ENCODE measurements at places on chromosomes 3 and 15.

- no peak for DNase-seq
Observed at GRCh38 chr3:62109534-62109933, 263.8 kb downstream of the FEZF2 start.

DNA sequence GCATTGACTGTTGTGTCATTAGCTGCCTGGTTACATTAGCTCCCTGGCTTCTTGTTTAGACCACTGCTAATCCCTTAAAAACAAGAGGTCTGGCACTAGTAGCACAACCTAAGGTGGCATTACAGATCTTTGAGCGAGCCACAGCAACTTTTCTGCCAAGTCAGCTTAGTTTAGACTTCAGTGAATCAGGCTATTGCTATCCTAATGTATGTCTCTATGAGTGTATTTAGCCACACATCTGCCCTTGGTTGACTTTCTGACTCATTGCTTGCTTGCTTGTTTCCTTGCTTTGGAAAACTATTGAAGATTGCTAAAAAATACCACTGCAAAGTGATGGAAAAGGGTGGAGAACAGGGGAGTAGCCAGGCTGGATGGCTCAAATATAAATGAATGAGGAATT lies 50.2 kb downstream of the CHP1 start:
- DNase-seq: no peak

- no peak for DNase-seq
Observed at GRCh38 chr3:187287256-187287655, 4.3 kb downstream of the MASP1 start.

- no peak for DNase-seq
Observed at GRCh38 chr3:98710067-98710659, 53.0 kb upstream of the ST3GAL6 start.

DNA sequence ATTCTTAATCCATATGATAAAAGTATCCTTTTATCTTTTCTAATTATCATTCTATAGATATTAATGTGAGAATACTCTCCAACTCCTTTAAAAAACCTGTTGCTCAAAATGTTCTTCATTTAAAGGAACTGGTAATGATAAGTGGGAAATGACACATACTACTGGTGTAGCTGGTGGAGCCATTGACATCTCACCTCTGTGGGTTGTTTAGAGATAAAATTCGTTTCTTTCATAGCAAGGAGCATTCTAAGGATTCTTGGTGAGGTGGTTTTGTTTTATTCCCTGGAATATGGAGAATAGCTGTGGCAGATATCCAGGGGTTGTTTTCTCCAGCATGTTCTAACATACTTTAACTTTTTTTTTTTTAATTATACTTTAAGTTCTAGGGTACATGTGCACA lies 299.8 kb upstream of the THBS1 start:
- DNase-seq: no peak

- DNase-seq: no peak
Observed at GRCh38 chr3:73418681-73419080, 206.1 kb downstream of the PDZRN3 start.

DNA sequence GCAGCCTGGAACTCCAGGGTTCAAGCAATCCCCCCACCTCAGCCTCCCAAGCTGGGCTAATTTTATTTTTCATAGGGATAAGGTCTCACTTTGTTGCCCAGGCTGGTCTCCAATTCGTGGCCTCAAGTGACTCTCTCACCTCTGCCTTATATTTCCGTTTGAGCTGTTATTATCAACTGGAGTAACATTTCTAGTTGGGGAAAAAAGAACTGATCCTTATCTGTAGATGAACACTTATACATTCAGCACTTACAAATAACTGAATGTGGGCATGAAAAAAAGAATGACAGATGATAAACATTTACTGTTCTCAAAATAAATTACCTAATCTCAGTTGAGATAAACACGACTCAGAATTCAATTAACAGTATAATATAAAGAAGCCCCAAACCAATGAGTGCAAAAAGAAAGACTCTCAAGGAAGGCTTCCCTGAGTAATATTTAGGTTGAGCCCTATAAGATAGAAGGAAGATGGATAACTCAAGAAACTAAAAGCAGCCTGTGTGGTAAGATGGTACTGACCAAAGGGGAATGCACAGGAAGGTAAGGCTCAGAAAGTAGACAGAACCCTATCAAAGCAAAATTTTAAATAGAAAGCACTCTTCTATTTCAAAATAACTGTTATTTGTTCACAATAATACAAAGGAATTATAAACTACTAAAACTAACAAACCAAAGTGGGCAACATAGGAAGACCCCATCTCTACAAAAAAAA lies 11.8 kb downstream of the UBE3A start:
- no peak for DNase-seq

- DNase-seq: no peak
Observed at GRCh38 chr3:27081992-27082607, 287.1 kb downstream of the NEK10 start.

GRCh38 chr15:27028858-27029477 lies 58.0 kb downstream of the GABRG3 start:
- DNase-seq: no peak

GRCh38 chr3:67655364-67656121 lies 1.1 kb upstream of the SUCLG2 start:
- no peak for DNase-seq

GRCh38 chr3:102183186-102183585 lies 251.6 kb upstream of the ZPLD1 start:
- no peak for DNase-seq

- no peak for DNase-seq
Observed at GRCh38 chr15:33506781-33507296, 196.1 kb downstream of the RYR3 start.

- no peak for DNase-seq
Observed at GRCh38 chr3:155448531-155448930, 155.0 kb upstream of the STRIT1 start.

DNA sequence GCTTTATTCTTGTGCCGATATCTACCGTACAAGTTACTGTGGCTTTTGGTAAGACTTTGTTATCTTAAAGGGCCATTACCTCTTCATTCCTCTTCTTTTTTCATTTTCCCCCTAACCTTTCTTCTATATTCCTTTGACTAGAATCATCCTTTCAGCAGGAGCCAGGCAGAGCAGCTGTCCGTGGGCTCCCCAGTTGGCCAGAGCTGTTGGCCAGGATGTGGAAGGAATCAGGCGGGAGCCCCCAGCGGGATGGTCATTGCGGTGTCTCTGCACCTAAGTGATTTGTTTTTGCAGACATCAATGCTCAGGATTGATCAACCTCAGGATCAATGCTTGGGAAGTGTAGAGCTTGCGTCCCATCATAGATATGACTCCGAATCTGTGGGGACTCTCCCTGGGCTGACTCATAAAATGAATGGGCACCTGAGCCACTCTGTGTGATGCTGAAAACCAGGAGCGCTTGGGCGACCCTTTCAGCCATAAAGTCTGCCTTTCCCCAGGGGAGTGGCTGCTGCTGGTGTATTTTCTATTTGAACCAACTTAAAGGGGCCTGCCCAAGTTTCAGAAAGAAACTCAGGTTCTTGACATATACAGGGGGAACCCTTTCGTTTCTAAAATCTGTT lies 21.7 kb downstream of the APBA2 start:
- no peak for DNase-seq

DNA sequence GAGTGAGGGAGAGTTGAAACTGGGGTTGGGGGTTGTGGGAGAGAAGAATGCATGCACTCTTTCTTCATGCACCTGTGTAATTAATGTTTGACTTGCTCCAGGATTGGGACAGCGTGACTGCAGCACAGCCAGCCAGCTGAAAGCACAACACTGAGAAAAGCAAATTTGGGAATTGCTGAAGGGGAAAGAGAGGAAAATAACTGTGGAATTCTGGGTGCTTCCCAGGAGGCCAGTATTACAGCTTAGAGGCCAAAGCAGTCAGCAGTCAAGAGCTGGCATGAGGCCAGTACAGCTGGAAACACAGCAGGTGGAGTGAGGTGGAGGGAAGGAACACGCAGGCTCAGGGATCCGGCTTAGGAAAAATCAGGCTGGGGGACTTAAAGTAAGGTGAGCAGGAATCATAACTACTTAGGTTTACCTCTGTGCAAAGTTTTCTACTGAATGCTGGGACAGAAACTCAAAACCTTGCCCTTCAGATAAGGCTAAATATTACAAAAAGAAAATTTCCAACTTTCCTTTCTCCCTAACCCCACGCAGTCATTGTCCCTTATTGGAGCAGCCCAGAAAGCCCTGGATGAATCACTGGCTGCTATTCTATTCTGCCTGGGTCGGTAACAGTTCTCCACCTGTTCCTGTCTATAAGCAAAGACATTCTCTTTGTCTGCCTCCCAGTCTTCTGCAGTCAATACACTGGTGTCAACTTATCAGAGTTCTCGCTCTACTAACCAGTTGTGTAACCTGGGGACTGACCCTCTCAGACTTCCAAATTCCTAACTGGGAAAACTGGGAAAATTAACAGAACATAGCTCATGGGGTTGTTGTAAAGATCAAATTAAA lies 167.2 kb downstream of the MAGI1 start:
- no peak for DNase-seq

DNA sequence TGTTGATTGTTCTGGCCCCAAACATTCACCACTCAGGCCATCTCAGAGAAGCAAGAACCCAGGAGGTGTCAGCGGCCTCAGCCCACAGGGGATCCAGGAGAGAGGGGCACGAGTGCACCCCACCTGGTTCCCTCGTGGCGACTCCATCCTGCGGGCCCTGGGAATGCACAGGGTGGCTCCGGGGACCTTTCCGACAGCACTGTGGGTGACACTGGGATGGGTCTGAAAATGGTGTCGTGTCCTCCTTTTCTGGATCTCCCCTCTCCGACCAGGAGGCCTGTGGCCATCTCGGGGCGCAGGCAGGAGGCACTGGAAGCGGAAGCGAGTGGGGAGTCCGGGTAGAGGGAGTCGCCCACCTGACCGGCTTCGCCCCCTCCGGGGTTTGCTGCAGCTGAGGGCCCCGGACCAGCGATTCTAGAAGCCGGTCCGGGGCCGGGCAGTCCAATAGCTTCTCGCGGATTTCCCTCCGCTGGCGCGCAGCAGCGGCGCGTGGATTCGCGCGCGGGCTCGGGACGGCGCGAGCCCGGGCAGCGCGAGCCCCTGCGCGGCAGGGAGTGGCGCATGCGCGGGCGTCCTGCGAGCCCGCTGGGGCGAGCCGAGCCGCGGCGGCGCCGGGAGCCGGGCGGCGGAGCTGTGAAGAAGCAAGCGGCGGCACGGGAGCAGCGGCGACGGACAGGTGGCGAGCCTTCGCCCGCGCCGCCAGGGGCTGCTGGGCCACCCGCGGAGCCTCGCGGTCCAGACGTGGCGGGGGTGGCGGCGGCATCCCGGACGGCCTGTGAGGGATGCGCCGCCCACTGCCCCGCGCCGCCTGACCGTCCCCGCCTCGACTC lies at the start of gene DOCK3:
DOCK3 (plus strand) TSS at position 579 of the 830 bp plus-strand sequence. CDS start 337 bp downstream, outside the sequence.
- DNase-seq: peak; percentile 83

- DNase-seq: no peak
Observed at GRCh38 chr15:56783156-56783856, 50.0 kb upstream of the ZNF280D start.

DNA sequence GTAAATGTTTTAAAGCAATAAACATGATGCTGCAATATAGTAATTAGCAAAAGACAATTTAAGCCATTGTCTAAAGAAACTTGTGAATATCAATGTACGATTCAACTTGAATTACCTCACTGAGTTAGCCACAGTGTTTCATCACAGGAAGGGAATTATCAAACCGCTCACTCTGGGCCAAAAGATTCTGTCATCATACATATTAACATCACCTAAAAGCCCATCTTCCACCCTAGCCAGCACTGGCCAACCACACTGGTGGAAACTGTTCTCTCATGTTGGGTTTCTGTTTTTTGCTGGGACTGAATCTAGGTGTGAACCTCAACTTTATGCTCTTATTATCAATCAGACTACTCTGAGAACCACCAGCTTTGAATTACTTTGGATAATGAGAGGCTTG lies 497.7 kb upstream of the THBS1 start:
- DNase-seq: no peak

GRCh38 chr15:40439960-40440742 lies 602 bp upstream of the BAHD1 start:
- peak; percentile 32 for DNase-seq

- no peak for DNase-seq
Observed at GRCh38 chr3:145133281-145133680, 1027.7 kb downstream of the PLOD2 start.

DNA sequence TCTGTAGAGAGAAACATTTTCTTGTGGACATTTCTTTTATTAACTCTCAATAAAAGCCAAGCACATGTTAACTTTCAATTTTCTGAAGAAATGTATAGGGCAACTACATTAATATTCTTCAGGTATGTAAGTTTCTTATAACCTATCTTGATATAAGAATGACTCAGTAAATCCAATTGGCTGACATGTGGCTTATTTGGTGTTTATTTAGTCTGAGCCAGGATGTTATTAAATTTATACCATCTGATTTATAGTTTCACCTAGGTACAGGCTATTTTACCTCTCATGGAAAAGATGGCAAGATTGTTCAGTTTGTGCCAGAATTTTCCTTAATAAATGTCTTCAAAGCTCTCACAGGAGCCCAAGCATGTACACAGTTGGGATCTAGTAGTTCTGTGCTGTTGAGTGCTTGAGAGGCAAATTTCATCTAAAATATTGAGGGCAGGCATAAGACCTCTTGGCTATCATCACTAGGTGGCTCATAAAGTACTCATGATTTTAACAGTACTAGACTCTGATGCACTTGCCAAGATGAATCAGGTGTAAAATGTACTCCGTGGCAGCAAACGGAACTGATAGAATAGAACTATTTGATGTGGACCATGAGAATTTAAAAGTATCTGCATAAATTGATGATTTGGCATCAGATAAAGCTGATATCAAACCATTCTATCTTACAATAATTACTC lies 631.9 kb downstream of the RBMS3 start:
- DNase-seq: no peak

GRCh38 chr3:8891774-8892173 lies 71.5 kb downstream of the RAD18 start:
- no peak for DNase-seq

GRCh38 chr15:85692873-85693272 lies 101.9 kb downstream of the KLHL25 start:
- no peak for DNase-seq

DNA sequence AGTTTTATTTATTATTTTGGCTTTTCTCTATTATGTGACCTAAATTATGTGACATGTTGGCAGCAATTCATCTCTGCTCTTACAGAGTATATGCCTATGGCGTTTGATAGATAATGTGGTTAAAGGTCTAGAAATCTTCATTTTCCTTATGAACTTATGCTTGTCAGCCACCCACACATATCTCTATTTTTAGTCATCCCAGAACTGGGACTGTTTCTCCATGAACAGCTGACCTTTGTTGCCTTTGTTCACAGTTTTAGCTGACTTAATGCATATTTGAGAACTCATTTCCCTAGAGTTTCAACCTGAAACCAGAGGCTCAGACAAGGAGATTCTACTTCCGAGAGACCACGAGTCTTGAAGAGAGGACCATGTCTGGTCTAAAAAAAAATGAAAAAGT lies 176.5 kb downstream of the RAP2B start:
- no peak for DNase-seq

- no peak for DNase-seq
Observed at GRCh38 chr3:75329476-75330097, 334.5 kb upstream of the FRG2C start.

DNA sequence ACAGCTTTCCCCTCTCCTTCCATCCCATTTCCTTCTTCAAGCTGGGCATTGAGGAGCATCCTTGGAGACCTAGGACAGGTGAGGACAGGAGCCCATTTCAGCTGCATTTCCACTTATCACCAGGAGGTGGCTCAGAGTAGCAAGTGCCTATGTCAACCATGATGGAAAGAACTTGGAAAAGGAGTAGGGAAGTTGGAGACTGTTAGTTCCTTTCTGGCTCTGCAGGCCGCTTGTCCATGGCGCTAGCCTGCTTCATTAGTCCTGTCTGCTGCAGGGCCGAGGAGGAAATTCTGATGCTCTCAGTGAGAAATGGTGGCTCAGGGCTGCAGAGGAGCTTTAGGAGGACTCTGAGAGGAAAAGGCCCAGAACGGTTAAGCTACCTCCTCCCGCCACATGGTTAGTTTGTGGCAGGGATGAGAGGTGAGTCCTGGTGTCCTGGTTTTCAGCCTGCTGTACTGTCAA lies 7.0 kb upstream of the CD276 start:
- DNase-seq: peak; percentile 40
